ENCODE measurements at places on chromosomes 4 and X.

- DNase-seq: no peak
Measured at GRCh38 chr4:769511-769910, 56.4 kb downstream of the CPLX1 start.

- peak; percentile 75 for DNase-seq
Measured at GRCh38 chrX:108091878-108092291, 307 bp downstream of the ATG4A start.

GRCh38 chr4:110064295-110064694, 134.1 kb downstream of the ELOVL6 start:
- DNase-seq: no peak

DNA sequence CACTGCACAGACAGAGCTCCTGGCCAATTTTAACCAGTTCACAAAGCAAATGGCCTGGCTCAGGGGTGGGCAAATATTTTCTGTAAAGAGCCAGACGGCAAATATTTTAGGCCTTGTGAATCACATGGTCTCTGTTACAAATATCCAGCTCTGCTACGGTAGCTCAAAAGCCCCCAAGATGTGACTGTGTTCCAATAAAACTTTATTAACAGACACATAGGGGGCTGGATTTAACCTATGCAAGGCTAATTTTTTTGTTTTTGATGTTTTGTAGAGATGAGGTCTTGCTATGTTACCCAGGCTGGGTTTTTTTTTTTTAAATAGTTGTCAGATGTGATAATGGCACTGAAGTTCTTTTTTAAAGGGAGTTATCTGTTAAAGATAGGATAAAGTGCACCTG, 65.4 kb downstream of the PRKX start:
- no peak for DNase-seq

DNA sequence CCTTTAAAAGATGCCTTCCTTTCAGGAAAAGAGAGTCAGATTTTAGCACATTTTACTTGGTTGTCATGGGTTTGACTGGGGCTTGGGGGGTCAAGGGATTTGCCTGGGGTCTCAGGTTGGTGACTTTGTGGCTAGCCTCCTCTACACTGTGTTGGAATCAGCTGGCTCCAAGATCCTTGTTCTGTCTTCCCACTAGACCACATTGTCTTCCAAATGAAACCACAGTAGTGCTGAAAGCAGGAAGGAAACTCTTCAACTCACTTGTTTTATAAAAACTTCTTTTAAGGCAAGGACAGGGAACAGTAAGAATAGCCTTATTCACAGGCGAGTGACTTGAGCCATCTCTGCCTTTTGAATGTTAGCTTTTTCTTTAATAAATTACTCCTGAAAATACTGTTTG, 37.0 kb upstream of the OTUD4 start:
- DNase-seq: no peak

- peak; percentile 2 for DNase-seq
Measured at GRCh38 chr4:124803641-124804040, 91.1 kb upstream of the ANKRD50 start.

- peak; percentile 70 for DNase-seq
Measured at GRCh38 chrX:22135994-22136684, 104.0 kb downstream of the PHEX start.

DNA sequence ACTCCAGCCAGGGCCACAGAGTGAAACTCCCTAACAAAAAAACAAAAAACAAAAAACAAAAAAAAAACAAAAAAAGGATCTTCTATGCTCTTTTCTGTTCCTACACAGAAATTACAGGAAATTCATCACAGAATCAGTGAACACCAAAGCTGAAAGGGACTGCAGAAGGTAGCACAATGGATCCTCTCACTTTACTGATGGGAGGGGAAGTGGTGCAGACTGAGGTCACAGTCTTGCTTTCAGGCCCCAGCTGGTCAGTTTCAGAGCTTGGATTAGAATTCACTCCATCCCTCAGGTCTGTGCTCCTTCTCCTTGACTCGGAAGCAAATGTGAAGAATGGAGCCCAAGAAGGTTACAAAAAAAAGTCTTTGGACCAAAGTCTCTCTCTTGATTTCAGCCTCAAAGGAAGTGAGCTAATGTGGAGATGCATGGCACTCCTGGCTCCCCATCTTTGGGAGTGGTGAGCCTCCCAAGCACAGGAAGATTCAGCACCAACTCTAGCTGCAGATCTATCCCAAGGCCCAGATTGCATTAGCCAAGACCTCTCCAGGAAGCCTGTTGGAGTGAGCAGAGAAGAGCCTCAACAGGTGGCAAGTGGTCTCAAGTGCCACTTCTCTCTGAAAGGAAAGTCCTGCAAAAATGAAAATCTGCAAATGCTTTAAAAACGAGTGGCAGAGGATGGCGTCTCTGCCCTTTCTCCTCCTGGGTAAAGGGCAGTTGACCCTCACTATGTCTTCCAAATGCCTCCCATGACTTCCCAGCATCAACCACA, 176.0 kb downstream of the MAML3 start:
- no peak for DNase-seq

GRCh38 chrX:51257490-51257889, 75.1 kb upstream of the NUDT10 start:
- DNase-seq: no peak

GRCh38 chrX:70030301-70030767, 19.4 kb downstream of the AWAT2 start:
- peak; percentile 56 for DNase-seq

GRCh38 chr4:35934320-35934981, 309.9 kb downstream of the ARAP2 start:
- peak; percentile 37 for DNase-seq

GRCh38 chrX:47644557-47645091, 5.7 kb downstream of the ELK1 start:
- no peak for DNase-seq

GRCh38 chrX:9595174-9595573, 130.3 kb downstream of the TBL1X start:
- DNase-seq: no peak

DNA sequence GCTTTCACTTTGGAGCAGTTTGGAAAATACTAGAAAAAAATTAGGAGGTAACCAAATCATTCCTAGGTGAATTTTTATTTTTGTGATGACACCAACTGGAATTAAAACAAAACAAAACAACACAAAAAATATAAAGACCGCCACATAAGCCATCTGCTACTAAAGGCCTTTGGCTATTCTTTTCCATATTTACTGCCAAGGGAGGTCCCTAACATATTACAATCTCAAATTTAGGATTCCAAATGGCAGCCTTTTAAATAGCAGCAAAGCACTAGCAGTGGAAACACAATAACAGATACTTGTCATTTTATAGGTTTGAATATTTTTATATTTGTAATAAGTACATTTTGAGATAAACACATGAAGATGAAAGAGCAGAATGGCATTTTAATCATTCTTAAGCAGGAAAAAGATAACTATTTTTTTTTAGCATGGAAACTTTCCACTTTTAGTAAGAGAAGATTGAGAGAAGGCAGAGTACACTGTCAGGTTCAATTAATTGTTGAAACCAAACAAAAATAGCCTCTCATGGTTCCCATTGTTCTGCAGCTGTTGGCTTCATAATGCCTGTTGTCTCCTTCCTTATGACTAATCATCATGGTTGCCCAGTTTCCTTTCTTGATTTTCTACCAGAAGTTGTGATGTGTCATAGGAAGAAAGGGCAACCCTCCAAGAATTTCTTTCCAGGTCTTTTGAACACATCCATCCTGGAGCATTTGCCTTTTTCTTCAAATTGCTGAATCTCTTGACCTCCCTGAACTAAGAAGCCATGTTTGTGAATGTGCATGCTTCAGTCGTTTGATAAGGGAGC, 219.0 kb upstream of the EMCN start:
- DNase-seq: no peak

- no peak for DNase-seq
Measured at GRCh38 chr4:150418757-150419410, 163.1 kb upstream of the MAB21L2 start.

DNA sequence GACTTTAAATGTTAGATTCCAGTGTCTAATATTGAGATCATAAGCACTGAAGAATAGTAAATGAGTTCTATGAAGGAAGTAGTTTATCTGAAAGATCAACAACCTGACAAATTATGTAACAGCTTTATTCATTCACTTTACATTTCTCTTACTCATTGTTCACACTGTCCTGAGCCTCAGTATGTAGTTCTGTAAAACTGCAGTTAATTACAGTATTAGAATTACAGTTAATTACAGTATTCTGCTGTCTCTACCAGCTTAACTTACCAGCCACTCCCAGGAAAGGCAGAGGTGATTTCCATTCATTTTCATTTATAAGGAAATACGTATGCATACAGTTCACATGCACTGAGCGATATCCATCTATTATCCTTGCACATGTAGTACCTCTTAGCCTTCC, 32.7 kb downstream of the NFKB1 start:
- DNase-seq: peak; percentile 77

GRCh38 chr4:88750369-88750768, 52.7 kb upstream of the NAP1L5 start:
- no peak for DNase-seq

GRCh38 chrX:115232933-115233496, 881 bp downstream of the LRCH2 start:
- DNase-seq: no peak

DNA sequence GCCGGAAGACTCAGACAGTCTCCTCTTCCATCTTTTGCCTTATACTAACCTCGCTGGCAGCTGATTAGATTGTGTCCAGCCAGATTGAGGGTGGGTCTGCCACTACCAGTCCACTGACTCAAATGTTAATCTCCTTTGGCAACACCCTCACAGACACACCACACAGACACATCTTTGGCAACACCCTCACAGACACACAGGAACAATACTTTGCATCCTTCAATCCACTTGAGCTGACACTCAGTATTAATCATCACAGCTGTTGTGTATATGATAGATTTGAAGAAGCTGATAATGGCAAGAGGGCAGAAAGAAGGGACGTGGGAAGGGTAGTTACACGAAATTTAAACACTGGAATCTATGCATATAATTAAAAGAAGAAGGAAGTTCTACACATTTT, 139.5 kb downstream of the ANKRD50 start:
- peak; percentile 14 for DNase-seq

GRCh38 chrX:120309873-120310705, 1.2 kb downstream of the TMEM255A start:
- peak; percentile 58 for DNase-seq

- DNase-seq: no peak
Measured at GRCh38 chr4:18635531-18635930, 614.0 kb upstream of the LCORL start.
